Activated T-cell treated with anti-CD3 and anti-CD28 coated beads, Interleukin-2, amount 50 U/mL, for 72 hours (primary cell): ENCODE measurements at places on chromosomes 16 and 17.

GRCh38 chr16:57623251-57624043 is 5.0 kb upstream of the ADGRG1 start:
- DNase-seq, result no peak

GRCh38 chr16:67116388-67117311 is 6.9 kb downstream of the PHAF1 start:
- DNase-seq, result no peak

- peak; percentile 6 for DNase-seq
Measured at GRCh38 chr17:56478836-56479447, 114.6 kb upstream of the NOG start.

GRCh38 chr17:40069751-40070708 is 7.3 kb downstream of the THRA start:
- DNase-seq, result peak; percentile 38

DNA sequence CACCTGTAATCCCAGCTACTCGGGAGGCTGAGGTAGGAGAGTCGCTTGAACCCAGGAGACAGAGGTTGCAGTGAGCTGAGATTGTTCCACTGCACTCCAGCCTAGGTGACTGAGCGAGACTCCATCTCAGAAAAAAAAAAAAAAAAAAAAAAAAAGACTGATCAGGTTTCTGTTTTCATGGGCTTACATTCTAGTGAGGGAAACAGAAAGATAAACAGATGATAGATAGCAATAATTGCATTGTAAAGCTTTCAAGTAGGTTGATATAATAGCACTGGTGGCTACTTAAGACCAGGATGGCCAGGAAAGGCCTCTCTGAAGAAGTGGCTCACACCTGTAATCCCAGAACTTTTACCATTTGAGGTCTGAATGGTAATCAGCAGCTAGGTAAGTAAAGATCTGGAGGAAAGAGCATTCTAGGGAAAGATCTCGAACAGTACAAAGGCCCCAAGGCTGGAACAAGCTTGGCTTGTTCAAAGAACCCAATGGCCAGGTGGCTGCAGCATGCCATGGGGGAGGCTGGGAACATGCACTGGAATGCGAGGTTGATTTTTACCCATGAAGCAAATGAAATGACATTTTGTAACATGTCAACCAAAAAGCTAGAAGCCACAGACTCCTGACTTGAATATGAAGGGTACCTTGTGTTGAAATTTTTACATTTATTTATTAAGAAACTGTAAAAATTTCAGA is 108.3 kb upstream of the DHX40 start:
- DNase-seq, result no peak

DNA sequence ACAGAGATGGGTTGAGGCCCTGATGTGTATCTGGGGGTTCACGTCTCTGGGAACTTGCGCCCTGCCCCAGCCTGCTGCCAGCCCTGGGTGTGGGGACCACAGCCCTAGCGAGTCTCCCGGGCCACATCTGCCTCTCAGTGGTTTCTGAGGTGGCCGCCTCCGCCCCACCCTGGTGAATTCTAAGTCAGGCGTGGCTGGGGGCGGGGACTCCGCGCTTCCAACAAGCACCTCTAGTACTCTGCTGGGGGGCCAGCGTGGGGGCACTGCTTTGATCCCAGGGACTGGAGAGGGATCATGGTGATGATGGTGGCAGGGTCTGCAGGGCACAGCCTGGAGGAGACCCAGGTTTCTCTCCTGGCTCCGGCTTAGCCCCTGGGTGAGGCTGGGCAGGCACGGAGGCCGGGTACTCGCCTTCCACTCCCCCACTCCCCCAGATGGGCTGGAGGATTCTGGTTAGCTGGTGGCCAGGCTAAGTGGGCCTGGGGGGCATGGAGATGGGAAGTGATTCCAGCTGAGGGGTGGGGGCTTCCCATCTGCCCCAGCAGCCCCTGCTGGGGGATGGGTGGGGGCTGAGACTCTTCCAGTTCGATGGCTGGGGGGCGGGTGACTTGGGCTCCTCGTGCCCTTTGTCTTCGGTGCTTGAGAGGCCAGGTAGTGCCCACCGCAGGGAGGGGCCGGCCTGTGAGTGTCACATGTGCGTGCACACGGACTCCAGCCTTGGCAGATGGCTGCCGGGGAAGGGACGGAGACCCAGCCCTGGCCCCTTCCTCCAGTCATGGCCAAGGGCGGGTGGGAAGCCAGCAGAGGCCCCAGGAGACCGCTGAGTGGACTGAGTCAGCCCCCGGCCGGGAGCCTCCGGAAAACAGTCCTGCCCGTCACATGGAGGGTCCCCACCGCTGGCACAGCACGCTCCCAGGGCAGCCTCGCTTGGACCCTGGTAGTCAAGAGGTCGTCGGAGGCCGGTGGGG is 3.9 kb downstream of the GLIS2 start:
- DNase-seq, result peak; percentile 75

DNA sequence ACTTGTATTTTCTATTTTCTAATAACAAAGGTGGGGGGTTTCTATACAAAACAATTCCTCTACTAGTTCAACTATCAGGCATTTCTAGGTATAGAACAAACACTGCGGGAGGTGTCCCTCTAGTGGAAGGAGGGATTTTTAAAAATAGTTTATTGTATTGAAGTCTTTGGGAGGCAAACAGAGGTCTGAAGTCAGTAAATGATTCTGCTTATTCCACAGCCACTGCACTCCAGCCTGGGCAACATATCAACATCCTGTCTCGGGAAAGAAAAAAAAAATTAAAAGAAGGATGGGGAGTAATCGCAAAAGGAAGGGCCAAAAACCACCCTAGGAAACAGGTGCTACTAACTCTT is 648 bp upstream of the ERCC4 start:
- DNase-seq, result peak; percentile 12

GRCh38 chr16:2904100-2904921 is 7.4 kb upstream of the FLYWCH1 start:
- DNase-seq, result peak; percentile 86

GRCh38 chr17:76530095-76530723 is 7.3 kb downstream of the CYGB start:
- no peak for DNase-seq

- no peak for DNase-seq
Measured at GRCh38 chr16:75238132-75238852, 13.1 kb downstream of the BCAR1 start.

DNA sequence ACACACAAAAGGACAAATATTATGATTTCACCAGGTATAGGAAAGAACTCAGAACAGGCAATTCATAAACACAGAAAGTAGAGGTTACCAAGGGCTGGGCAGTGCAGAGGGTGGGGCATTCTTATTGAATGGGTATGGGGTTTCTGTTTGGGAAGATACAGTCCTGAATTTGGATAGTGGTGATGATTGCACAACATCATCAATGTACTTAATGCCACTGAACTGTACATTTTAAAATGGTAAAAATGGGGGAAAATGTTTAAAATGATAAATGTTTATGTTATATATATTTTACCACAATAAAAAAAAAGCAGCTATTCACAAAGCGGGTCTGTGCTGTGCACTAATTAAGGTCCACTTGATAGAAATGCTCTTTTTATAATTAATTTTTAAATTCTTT is 72.6 kb upstream of the FA2H start:
- DNase-seq, result no peak

- DNase-seq, result peak; percentile 25
Measured at GRCh38 chr17:59365383-59365981, 34.0 kb downstream of the YPEL2 start.

DNA sequence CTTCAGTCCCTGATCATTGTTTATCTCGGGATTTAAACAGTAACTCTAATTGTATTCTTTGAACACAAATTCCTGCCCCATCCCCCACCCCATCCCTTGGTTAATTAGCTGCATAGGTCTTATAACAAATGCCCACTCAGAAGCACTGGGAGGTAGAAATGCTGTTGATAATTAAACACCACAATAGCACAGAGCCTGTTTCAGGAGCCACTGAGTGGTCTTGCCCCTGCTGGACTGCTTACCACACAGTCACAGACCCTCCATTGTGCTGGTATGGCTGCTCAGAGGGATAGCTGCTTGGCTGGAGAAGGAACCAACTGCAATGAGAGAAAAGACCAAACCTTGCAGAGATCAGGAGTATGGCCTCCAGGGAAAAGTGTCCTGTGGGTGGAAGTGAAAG is 214.1 kb downstream of the ANKFN1 start:
- no peak for DNase-seq

GRCh38 chr17:43572368-43572980 is 26.3 kb upstream of the ETV4 start:
- no peak for DNase-seq

DNA sequence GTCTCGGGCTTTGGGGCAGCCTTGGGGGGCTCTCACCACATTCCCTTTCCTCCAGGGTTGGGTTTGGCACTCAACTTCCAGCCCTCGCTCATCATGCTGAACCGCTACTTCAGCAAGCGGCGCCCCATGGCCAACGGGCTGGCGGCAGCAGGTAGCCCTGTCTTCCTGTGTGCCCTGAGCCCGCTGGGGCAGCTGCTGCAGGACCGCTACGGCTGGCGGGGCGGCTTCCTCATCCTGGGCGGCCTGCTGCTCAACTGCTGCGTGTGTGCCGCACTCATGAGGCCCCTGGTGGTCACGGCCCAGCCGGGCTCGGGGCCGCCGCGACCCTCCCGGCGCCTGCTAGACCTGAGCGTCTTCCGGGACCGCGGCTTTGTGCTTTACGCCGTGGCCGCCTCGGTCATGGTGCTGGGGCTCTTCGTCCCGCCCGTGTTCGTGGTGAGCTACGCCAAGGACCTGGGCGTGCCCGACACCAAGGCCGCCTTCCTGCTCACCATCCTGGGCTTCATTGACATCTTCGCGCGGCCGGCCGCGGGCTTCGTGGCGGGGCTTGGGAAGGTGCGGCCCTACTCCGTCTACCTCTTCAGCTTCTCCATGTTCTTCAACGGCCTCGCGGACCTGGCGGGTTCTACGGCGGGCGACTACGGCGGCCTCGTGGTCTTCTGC is 8.4 kb downstream of the SLC16A3 start:
- no peak for DNase-seq

DNA sequence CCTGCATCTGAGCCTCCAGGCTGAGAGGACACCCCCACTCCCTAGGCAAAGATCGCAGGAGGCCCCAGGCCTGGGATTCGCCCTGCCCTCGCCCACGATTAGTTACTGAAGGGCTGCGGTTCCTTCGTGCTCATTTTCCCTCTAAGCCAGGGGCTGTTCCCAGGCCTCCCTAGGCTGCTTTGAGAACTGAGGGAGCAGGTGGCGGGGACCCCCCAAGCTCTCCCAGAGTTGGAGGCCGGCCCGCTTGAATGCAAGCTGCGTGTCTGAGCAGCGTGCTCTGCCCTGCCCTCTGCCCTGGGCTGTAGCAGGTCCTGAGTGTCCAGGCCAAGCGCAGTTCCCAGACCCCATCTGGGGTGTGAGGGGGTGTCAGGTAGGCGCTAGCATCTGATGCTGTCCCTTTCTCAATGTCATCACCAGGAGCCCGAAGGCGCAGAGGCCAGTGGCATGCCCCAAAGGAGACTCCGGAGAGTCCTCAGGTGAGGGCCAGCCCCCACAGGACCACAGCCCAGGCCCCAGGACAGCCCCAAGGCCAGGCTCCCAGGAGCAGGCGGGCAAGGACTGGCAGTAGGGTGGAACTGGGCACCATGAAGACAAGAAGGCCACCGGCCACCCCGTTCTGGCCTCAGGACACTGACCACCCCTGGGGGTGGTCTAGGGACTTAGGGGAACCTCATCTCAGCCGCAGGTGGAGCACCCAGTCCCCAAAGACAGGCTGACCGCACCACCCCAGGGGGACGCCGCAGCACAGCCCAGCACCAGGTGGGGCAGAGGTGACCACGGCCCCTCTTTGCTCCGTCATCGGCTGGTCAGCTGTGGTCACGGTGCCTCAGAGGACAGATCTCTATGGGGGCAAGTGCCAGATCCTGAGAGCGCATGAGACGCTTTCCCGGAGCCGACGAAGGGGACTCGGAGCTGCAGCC is 14.6 kb downstream of the ENDOV start:
- DNase-seq, result no peak

- no peak for DNase-seq
Measured at GRCh38 chr17:74212209-74212912, 1.0 kb upstream of the TTYH2 start.

GRCh38 chr17:66398617-66399016 is 96.2 kb downstream of the PRKCA start:
- no peak for DNase-seq

DNA sequence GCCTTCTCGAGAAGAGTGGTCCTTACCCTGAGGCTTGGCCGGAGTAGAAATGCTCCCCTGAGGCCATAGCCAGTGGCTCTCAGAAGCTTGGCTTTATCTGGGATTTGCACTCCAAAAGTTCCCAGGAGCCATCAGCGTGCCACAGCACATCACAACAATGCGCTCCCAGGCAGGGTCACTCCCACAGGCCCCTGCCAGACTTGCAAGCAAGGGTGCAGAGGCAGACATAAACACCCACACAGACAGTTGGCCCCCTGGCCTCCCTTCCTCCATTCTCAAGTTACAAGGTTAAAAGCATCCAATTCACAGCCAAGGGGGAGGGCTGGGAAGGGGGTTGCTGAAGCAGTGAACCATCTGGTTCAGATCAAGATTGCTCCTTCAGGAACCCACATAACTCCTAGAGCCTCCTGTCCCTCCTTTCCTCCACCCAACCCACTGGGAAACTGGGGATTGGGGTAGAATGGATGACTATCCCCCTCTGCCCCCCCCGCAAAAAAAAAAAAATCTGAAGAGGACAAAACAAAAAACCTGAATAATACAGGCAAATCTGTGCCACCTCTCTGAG is 1.8 kb downstream of the ST3GAL2 start:
- no peak for DNase-seq

GRCh38 chr16:65254144-65254543 is 132.3 kb upstream of the CDH11 start:
- DNase-seq, result no peak

DNA sequence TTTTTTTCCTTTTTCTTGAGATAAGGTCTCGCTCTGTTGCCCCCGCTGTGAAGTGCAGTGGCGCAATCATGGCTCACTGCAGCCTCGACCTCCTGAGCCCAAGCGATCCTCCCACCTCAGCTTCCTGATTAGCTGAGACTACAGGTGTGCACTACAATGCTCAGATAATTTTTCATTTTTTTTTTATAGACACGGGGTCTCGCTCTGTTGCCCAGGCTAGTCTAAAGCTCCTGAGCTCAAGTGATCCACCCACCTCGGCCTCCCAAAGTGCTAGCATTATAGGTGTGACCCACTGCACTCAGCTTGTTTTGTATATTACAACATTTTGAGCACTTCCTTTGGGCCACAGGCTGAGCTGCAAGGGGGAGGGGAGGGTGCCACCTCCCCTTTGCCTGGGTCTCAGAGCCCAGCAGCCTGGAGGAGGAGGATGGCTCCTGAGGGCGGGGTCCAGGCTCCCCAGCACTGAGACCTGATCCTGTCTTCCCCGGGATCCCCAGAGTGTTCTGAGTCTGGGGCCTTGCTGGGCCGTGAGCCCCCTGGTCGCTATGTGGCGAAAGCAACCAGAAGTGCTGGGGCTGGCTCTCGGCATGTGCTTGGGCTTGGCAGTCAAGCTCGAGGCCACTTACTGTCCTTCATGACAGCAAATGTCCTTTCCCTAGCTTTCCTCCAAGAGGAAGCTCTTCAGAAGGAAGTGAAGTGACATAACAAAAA is 8.1 kb downstream of the DEF8 start:
- DNase-seq, result no peak
